Effector memory CD4-positive, alpha-beta T cell (primary cell): ENCODE measurements at places on chromosomes 3 and 15.

GRCh38 chr3:161556533-161556932 lies 59.9 kb downstream of the OTOL1 start:
- no peaks in the 10 kb centered on the region for H3K36me3 ChIP-seq
- DNase-seq, result no peak
- H3K4me1 ChIP-seq, result no peaks in the 10 kb centered on the region
- H3K4me3 ChIP-seq, result no peak overlapping the region
- H3K27me3 ChIP-seq, result no peaks in the 10 kb centered on the region

DNA sequence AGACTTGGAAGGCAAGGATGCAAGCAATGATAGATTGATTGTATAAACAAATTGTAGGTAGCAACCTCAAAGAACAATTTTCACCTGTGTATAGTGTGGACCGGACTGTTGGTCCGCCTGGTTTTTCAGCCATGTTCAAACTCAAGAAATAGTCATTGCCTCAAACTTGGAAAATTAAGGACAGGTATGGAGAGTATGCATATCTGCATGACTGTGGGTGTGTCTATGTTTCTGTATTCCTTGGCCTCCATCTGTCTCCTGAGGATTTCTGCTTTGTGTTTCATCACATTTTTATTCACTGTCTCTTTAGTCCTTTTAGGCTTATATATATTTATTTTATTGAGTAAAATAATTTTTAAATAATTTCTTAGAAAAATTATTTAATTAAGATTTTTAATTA lies 53.9 kb upstream of the RASA2 start:
- H3K4me1 ChIP-seq, result no peaks in the 10 kb centered on the region
- no peak for DNase-seq
- no peak overlapping the region for H3K4me3 ChIP-seq
- H3K27me3 ChIP-seq, result no peaks in the 10 kb centered on the region

GRCh38 chr3:25540273-25540672 lies 112.2 kb downstream of the RARB start:
- no peaks in the 10 kb centered on the region for H3K36me3 ChIP-seq
- no peak overlapping the region for H3K4me3 ChIP-seq
- no peaks in the 10 kb centered on the region for H3K4me1 ChIP-seq
- no peak for DNase-seq
- no peak overlapping the region for H3K27ac ChIP-seq

- H3K27me3 ChIP-seq, result no peaks in the 10 kb centered on the region
- no peak for DNase-seq
- no peaks in the 10 kb centered on the region for H3K36me3 ChIP-seq
- H3K27ac ChIP-seq, result no peak overlapping the region
- H3K4me3 ChIP-seq, result no peak overlapping the region
Measured at GRCh38 chr15:51837792-51838251, 8.4 kb downstream of the TMOD3 start.

GRCh38 chr3:6250167-6250566 lies 610.7 kb upstream of the GRM7 start:
- no peak overlapping the region for H3K4me3 ChIP-seq
- H3K36me3 ChIP-seq, result no peaks in the 10 kb centered on the region
- no peaks in the 10 kb centered on the region for H3K27me3 ChIP-seq
- H3K4me1 ChIP-seq, result no peaks in the 10 kb centered on the region

DNA sequence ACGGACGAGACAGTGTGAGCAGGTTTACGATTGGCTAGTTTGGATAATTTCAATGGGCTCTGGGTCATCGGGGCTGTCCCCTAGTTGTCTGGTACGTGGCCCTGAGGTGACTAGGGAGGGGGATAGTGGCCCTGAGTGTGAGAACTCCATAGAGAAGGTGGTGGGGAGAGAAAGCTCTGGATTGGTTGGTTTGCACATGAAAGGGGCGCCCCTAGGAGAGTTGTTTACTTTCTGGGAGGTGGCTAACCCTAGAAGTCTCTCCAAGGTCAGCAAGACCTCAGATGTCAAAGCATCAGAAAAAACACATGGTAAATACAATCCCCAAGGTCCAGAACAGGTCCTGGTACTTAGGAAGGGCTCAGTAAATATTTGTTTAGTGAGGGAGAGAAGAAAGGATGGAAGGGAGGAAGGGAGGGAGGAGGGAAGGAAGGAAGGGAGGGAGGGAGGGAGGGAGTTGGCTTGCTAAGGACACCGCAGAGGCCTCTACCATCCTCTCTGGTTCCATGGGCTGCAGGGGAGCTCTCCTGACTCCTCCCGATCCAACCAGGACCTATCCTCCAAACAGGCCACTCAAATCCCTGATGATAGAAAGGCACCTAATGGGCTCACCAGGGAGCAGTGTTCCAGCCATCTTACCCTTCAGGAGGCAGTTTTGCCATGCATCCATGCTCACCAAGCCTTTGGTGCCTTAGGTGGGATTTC lies 3.0 kb upstream of the TRH start:
- H3K4me3 ChIP-seq, result no peak overlapping the region
- H3K36me3 ChIP-seq, result no peaks in the 10 kb centered on the region
- H3K4me1 ChIP-seq, result peaks cover 8% of the 10 kb centered on the region
- no peak for DNase-seq
- no peak overlapping the region for H3K27ac ChIP-seq

GRCh38 chr15:42741710-42742109 lies 4.8 kb upstream of the CDAN1 start:
- DNase-seq, result no peak
- H3K27ac ChIP-seq, result no peak overlapping the region
- no peaks in the 10 kb centered on the region for H3K27me3 ChIP-seq
- no peak overlapping the region for H3K4me3 ChIP-seq
- peaks cover 6% of the 10 kb centered on the region for H3K4me1 ChIP-seq

DNA sequence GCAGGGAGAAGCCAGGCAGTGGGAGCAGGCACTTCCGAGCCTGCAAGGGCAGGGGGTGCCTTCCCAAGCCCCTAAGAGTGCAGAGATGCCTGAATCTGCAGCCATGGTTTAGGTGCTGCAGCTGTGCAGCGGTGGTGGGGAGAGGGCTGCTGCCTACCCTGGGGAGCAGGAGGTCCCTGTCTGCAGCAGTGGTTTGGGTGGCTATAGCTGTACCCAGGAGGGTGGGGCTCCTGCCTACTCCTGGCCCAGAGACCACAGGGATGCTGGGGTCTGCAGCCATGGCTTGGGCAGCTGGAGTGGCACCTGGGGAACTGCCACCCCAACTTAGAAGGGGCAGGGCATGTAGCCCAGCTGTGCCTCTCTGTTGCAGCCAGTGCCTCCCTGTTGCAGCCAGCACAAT lies 488.1 kb upstream of the THBS1 start:
- no peak overlapping the region for H3K4me3 ChIP-seq
- H3K27ac ChIP-seq, result no peak overlapping the region
- H3K27me3 ChIP-seq, result no peaks in the 10 kb centered on the region
- H3K36me3 ChIP-seq, result no peaks in the 10 kb centered on the region
- no peaks in the 10 kb centered on the region for H3K4me1 ChIP-seq

GRCh38 chr3:8713901-8714759 lies 19.5 kb upstream of the CAV3 start:
- H3K4me3 ChIP-seq, result no peak overlapping the region
- DNase-seq, result no peak
- H3K27me3 ChIP-seq, result no peaks in the 10 kb centered on the region
- no peaks in the 10 kb centered on the region for H3K36me3 ChIP-seq

DNA sequence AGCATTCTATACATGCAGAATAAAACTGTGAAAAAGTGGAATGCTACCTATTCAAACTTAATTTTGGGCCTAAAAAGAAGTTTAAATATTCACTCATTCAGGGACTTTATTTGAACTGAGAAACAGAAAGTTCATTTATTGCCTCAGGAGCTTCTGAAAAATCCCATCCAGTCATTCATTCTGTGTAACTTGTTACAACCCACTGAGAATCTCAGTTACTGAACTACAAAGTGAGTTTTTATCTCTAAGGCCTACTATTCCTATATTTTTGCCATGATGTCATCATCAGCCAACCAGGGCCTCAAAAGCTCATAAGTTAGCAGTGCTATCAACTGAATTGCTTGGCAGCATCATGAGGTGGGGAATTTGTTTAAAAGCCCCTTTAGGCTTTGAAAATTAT lies 98.0 kb upstream of the BOC start:
- no peak overlapping the region for H3K27ac ChIP-seq
- H3K4me3 ChIP-seq, result no peak overlapping the region
- H3K4me1 ChIP-seq, result no peaks in the 10 kb centered on the region
- DNase-seq, result no peak
- H3K36me3 ChIP-seq, result no peaks in the 10 kb centered on the region

DNA sequence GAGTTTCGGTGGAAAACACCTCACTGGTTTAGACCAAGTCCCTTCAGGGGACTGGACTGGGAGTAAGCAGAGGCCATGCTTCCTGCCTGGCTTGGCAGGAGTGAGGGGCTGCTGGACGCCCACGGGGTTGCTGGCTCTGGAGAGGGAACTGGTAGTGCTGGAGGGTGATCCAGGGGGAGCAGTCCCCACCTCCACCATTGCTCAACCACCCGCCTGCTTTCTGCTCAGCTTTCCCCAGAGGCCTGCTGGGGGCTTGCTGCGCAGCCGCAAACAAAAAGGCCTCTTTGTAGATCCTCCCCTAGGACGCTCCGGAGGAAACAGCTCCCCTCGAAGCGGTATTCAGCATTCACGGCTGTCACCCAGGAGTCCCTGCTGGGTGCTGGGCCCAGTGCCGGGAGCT lies 33.5 kb downstream of the EBLN2 start:
- H3K36me3 ChIP-seq, result no peaks in the 10 kb centered on the region
- no peaks in the 10 kb centered on the region for H3K4me1 ChIP-seq
- no peak overlapping the region for H3K27ac ChIP-seq
- DNase-seq, result no peak
- H3K4me3 ChIP-seq, result no peak overlapping the region

DNA sequence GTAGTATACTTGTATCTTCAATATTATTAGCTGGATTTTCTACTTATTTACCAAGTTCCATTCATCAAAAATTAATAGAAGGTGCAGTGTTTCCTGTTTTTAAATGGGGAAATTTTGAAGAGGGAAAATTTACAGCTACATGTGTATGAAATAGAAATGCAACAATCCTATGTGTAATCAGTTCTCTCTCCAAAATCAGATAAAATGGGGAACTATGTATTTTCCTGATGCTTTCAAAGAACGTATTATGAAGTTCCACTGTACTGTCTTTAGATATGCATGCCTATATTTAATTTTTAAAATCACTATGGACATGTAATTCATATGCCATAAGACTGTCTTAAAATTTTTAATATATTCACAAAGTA lies 43.4 kb downstream of the DCUN1D1 start:
- no peak overlapping the region for H3K27ac ChIP-seq
- no peak for DNase-seq
- no peak overlapping the region for H3K4me3 ChIP-seq
- peaks cover 3% of the 10 kb centered on the region for H3K4me1 ChIP-seq
- no peaks in the 10 kb centered on the region for H3K27me3 ChIP-seq

GRCh38 chr3:94305835-94306611 lies 243.2 kb downstream of the NSUN3 start:
- no peak overlapping the region for H3K4me3 ChIP-seq
- H3K36me3 ChIP-seq, result no peaks in the 10 kb centered on the region
- H3K27ac ChIP-seq, result no peak overlapping the region

- H3K4me3 ChIP-seq, result no peak overlapping the region
- H3K27me3 ChIP-seq, result no peaks in the 10 kb centered on the region
- peaks cover 21% of the 10 kb centered on the region for H3K36me3 ChIP-seq
- no peak for DNase-seq
- no peak overlapping the region for H3K27ac ChIP-seq
Measured at GRCh38 chr15:88512601-88513000, 33.9 kb downstream of the DET1 start.
